ENCODE measurements at places on chromosomes 5 and 9. TPM values are rescaled to one million over a fixed set of nuclear protein-coding genes. Genes with fewer than 3 reads are reported as not detected.
A peak's percentile ranks its signal among the peaks of the same experiment; 100 is the strongest.

DNA sequence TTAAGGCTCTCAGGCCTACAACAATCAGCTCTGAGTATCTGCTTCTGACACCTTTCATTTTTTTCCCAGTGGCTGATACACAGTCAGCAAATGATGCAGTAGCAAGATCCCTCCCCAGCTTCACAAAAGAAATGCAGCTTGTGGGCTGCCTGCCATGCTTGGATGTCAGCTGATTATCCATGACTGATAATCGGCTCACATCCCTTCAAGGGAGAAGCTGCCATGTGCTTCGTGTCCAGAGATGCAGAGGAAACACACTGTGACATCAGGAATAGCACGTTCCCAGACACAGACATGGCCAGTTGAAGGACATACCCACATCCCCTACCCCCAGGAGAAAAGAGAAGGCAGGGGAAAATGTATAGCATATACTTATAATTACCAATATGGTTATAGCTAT is 27.9 kb downstream of the TMEM215 start:
- DNase-seq, result no peak

- no peak for DNase-seq
Measured at GRCh38 chr9:127095411-127095810, 27.0 kb downstream of the ANGPTL2 start.

- DNase-seq, result no peak
Measured at GRCh38 chr5:60719329-60719728, 19.4 kb upstream of the DEPDC1B start.

DNA sequence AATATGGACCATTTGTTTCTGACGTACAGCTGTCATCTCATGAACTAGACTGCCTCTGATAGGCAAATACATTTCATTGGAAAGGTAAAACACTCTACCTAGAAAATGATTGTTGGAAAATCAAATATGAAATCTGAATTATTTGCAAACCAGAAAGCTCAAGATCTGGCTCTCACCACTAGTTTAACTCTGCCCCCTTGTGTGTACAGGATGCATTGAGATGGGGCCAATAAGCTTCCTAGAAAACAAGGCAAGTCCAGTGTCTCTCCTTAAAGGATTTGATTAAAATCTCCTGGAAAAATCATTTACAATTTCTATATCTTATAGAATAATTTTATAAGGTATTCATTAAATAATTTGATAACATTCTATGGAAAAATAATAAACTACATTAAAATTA is 311.9 kb upstream of the ANKH start:
- DNase-seq, result peak; percentile 47

- no peak for DNase-seq
Measured at GRCh38 chr9:13770956-13771355, 491.5 kb upstream of the MPDZ start.

DNA sequence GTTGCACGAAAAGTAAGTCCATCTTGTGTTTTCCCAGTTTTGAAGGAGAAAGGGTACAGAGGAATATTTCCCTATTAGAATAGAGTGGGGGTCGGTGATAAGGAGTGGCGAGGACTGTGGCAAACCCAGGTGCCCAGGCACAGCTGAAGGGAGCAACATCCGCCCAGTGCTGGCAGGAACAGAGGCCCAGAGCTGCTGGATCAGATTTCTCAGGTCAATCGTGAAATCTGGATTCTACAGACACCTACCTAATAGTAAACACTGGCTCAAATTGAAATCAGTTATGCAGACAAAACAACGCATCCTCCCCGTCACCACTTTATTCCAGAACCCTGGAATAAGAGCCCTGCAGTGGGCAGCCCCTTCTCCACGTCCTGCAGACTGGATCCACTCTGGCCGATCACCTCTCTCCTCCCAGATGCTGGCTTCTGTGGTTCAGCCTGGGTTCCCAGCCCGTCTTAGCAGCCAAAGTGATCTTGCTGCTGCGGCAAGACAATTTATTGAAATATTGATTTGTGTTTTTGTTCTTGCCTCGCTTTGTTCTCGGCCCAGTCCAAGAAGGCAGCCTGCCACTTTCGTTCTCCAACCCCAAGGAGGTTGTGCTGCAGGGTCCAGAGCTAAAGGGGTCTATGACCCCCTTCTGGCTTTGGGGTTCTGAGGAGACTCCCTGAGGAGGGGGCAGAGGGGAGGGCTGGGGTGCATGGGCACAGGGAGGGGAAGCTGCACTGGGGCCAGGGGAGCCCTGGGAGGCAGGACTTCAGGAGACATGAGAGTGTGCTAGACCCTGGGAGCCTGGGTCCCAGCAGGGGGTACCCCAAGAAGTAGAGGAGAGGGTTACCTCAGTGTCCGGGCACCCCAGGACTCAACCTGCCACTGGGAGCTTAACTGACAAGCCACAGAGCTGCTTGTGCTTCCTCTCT is 103.3 kb downstream of the ZNF354C start:
- DNase-seq, result no peak

DNA sequence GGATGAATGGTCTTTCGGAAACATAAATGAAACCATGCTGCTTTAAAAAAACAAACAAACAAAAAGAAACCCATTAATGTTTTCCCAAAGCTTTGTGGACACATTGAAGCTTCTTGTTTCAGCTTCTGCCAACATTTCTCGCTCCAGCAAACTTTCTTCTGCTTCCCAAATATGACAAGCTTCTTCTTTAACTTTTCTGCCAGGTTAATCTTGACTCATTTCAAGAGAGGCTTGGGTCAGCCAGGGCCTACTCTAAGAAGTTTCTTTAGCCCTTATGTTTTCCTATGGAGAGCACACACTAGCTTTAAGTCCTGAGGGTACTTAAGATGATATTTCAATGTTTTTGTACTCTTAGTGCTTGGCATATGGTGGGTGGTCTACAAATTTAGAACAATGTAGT is 6.1 kb downstream of the ANXA1 start:
- DNase-seq, result no peak

DNA sequence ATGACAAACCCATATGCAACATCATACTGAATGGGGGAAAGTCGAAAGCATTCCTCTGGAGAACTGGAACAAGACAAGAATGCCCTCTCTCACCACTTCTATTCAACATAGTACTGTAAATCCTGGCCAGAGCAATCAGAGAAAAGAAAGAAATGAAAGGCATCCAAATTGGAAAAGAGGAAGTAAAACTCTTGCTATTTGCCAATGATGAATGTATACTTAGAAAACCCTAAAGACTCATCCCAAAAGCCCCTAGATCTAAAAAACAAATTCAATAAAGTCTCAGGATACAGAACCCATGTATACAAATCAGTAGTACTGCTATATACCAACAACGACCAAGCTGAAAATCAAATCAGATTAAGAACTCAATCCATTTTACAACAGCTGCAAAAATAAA is 66.9 kb downstream of the SPATA31C2 start:
- no peak for DNase-seq

DNA sequence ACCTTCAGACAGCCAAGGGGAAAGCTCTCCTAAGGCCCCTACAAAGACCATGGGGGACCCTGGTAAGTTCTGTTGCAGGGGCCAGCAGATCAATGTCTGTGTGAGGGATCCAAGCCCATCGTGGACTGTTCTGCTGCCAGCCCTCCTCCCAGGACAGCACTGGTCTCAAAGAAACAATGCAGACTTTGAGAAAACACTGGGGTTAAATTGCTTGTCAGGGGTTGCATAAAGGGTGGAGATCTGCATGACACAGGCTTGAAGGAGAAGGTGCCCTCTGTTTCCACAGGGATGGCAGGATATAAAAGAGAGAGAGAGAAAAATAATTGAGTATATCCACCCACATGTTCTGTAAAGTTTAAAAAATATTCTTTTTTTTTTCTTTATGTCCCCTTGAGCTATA is 157.6 kb upstream of the TBC1D2 start:
- DNase-seq, result no peak

DNA sequence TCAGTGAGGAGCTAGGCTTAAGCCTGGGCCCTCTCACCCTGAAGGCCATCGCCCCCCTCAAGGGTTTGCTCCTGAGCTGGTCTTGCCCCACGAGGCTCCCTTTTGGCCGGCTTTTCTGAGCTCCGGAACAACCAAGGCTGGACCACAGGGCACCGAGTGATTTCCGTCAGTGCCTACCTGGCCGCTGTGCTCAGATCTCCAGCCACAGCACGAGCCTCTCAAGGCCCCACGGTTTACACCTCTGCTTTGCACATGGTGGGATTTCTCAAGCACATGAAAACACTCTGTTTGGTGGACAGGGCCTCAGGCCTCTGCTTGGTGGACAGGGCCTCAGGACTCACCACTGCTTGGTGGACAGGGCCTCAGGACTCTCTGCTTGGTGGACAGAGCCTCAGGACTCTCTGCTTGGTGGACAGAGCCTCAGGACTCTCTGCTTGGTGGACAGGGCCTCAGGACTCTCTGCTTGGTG is 15.8 kb downstream of the CLPTM1L start:
- DNase-seq, result no peak

DNA sequence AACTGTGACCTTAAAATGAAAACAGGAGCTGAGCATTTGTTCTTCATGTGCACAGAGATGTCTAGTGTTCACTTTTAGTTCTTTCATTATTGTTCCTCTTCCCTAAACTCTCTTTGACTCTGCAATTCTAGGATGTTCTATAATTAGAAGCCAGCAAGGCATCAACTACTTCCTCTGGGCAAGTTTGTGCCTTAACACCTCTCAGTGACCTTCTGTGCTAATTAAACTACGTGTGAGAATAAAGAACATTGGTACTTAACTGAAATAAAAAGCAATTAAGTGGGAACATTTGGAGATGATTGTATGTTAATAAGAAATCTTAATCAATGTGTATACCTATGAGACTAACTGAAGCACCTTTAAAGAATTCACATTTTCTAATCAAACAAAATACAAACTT is 242.8 kb downstream of the RASEF start:
- no peak for DNase-seq

GRCh38 chr9:126453156-126453963 is 126.7 kb downstream of the MVB12B start:
- no peak for DNase-seq

CDX1 gene
- total RNA-seq, result under 0.01 TPM

ELOVL7 gene
- total RNA-seq, result not detected

DIRAS2 gene
- total RNA-seq, result 1.3 TPM

KIF12 gene
- not detected for total RNA-seq

NMUR2 gene
- total RNA-seq, result not detected

PCDHB6 gene
- under 0.01 TPM for total RNA-seq

ARSI gene
- 13.8 TPM for total RNA-seq

SPAG8 gene
- 0.86 TPM for total RNA-seq

SLC46A2 gene
- not detected for total RNA-seq

SLC27A6 gene
- 0.32 TPM for total RNA-seq

Measured in fibroblast of villous mesenchyme (primary cell).